Fibroblast of the aortic adventitia (primary cell): ENCODE measurements at places on chromosomes 3 and 15. TPM values are rescaled to one million over a fixed set of nuclear protein-coding genes. Genes with fewer than 3 reads are reported as not detected.
A peak's percentile ranks its signal among the peaks of the same experiment; 100 is the strongest.

The SH3GL3 gene
- 0.09 and 2.1 TPM in 2 replicates for total RNA-seq

The CCR8 gene
- total RNA-seq, result not detected in 2 replicates

The SCAP gene
- 42.0 and 47.7 TPM in 2 replicates for total RNA-seq

The REC114 gene
- total RNA-seq, result not detected in 2 replicates

The SCG5 gene
- total RNA-seq, result 11.7 and 16.7 TPM in 2 replicates

The USP19 gene
- 23.7 and 36.0 TPM in 2 replicates for total RNA-seq

- DNase-seq, result no peak
These were observed 5.9 kb downstream of the ZDHHC23 start for GRCh38 chr3:113953677-113954076.

DNA sequence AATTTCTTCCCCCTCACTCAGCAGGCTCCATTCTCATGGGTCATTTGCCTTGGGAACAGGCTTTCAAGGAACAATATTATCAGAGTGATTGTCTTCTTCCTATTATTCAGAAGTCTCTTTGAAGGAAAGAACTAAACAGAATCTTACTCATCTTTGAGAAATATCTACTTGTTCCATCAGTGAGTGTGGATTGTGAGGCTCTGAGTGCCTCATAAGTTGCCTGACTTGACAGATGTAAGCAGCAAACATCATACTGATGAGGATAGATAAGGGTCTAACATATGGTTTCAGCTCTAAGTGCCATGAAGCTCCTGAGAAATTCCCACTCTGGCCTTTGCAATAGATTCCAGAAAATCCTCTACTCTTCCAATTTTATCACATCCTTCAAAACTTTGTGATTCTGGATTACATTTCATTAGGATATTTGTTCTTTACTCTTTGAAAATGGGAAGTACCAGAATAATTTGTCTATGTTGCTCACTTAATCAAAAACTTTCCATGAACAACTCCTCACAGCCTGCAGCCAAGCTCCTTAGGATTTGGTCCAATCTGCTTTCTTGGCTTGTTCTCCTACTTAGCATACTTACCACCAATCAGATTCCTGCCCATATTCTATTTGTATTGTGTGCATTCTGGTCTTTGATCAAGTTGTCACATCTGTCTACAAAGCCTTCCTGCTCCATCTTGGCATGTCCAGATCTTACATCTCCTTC lies 120.1 kb downstream of the RPL22L1 start:
- peak; percentile 86 for DNase-seq

GRCh38 chr3:24496529-24497482 lies 2.2 kb upstream of the THRB start:
- peak; percentile 78 for DNase-seq

- DNase-seq, result no peak
These were observed 82.5 kb upstream of the BCL6 start for GRCh38 chr3:187827723-187828122.

- no peak for DNase-seq
These were observed 21.5 kb downstream of the SLC6A20 start for GRCh38 chr3:45774581-45775521.

DNA sequence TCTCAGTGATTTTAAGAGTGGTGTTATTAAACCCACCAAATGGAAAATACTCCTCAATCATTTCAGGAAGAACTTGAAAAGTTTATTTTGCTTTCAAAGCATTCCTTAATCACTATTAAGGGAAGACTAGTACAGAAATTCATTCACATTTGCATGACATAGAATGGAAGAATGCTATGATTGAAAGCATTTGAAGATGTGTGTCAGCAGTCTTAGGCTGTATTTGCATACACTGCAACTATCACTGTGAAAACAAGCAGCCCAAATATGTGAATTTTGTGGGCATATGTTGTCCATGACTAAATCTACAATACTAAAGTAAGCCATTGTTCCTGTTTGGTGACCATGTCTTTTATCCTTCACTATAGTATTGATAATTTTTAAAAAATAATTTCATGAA lies 95.8 kb downstream of the CNTN3 start:
- no peak for DNase-seq

- peak; percentile 27 for DNase-seq
These were observed 701 bp downstream of the EIF5A2 start for GRCh38 chr3:170907637-170908234.
